ENCODE measurements at places on chromosomes 7 and 10. TPM values are rescaled to one million over a fixed set of nuclear protein-coding genes. Genes with fewer than 3 reads are reported as not detected.

DNA sequence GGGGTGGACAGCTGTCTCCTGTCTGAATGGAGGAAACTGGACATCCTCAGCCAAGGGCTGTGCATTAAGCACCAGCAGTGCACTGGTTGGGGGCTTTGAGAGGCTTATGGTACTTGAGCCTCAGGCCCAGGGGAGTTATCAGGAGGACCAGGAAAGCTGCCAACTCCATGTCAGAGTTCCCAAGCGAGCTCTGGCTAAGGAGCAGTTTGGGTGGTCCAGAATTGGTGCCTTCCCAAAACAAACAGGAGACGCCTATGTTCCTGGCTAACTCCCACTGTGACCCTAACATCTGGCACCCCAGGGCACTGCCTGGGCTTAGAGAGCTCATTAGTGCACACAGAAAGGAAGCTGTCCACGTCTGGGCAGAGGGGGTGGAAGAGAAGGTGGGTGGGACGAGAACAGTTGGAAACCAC lies 408.6 kb upstream of the NPVF start:
- H3K4me3 ChIP-seq = no peak overlapping the region
- no peak overlapping the region for H3K27ac ChIP-seq
- no peak for DNase-seq
- H3K4me1 ChIP-seq = no peaks in the 10 kb centered on the region

Gene TSPAN14
- total RNA-seq = 81.5 TPM

DNA sequence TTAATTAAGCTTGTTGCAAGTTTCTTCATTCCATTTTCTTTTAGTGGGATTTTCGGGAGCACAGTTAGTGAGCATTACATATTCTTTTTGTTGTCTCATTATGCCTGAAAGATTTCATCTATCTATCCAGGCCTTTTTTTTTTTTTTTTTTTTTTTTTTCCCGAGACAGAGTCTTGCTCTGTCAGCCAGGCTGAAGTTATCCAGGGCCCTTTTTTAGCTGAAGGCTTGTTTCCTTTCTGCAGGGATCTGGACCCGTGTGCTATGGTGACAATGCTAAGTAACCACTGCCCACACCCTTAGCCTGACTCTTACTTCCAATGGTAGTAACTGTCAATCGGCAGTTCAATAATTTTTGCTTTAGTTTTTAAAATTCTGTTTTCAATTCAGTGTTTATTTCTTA lies 190.8 kb upstream of the MTPN start:
- no peak overlapping the region for H3K4me3 ChIP-seq
- no peaks in the 10 kb centered on the region for H3K4me1 ChIP-seq
- no peak overlapping the region for H3K27ac ChIP-seq
- no peak for DNase-seq
- H3K36me3 ChIP-seq = no peaks in the 10 kb centered on the region

GRCh38 chr7:74684473-74684872 lies 27.0 kb downstream of the GTF2I start:
- H3K27ac ChIP-seq = no peak overlapping the region
- H3K4me1 ChIP-seq = peaks cover 5% of the 10 kb centered on the region
- H3K27me3 ChIP-seq = no peaks in the 10 kb centered on the region

DNA sequence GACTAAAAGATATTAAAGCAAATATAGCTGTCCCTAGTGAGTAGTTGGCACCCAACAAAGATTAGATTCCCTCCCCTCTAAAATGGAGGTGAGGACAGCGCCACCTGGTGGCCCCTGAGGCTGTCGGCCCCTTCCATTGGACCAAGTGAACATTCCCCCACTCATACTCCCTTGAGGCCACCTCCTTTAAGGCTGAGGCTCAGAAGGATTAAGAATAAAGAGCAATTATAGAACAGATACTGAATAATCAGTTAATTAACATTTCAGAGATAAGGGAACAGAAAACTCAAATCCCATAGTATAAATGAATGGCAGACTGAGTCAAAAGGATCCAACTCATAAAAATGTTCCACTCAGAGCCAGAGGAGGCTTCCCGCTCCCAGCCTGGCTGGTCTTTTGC lies 130.4 kb upstream of the GHITM start:
- H3K4me1 ChIP-seq = no peaks in the 10 kb centered on the region
- H3K4me3 ChIP-seq = no peak overlapping the region
- no peak for DNase-seq
- no peaks in the 10 kb centered on the region for H3K36me3 ChIP-seq
- no peaks in the 10 kb centered on the region for H3K27me3 ChIP-seq

DNA sequence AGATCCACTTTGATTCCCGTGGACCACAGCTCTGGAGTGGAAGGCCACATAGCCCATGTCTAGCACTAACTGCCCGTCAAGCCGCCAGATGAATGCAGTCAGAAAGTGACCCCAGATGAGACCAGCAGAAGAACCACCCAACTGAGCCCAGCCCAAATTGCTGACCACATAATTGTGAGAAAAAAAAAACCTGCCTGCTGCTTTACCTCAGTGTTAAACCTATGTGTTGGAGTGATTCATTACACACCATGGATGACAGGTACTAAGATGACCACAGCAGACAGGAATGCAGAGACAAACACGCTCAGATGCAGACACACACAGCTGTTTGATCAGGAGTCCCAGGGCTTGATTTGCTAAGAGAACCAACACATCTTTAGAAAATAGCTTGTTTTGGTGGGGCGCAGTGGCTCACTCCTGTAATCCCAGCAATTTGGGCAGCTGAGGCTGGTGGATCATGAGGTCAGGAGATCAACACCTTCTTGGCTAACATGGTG lies 168.1 kb upstream of the PPP2R2D start:
- no peak overlapping the region for H3K27ac ChIP-seq
- no peaks in the 10 kb centered on the region for H3K36me3 ChIP-seq
- H3K4me3 ChIP-seq = no peak overlapping the region
- no peaks in the 10 kb centered on the region for H3K4me1 ChIP-seq
- no peaks in the 10 kb centered on the region for H3K27me3 ChIP-seq

Gene AQP1
- total RNA-seq = 71.7 TPM

- peak; percentile 21 for DNase-seq
- H3K27me3 ChIP-seq = no peaks in the 10 kb centered on the region
- no peaks in the 10 kb centered on the region for H3K36me3 ChIP-seq
- no peak overlapping the region for H3K4me3 ChIP-seq
Measured at GRCh38 chr10:3424111-3424851, 251.7 kb upstream of the PITRM1 start.

DNA sequence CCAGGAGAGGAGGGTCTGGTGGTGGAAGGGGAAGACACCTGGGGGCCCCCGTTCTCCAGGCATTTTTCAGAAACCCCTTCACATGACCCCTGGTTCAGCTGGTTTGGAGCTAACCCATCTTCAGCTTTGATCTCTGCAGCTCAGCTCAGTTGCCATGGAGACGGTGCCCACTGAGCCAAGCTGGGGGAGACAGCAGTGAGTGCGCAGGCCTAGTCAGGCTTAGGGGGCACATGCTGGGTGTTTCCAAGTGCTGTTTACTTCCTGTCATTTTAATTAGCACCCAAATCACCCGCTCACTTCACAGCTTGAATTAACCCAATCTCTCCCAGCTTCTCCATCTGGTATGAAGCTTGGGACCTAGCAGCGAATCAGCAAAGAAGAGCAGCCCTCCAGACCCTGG lies 9.0 kb downstream of the SPOCK2 start:
- no peaks in the 10 kb centered on the region for H3K4me1 ChIP-seq
- no peaks in the 10 kb centered on the region for H3K36me3 ChIP-seq
- H3K27me3 ChIP-seq = no peaks in the 10 kb centered on the region
- H3K4me3 ChIP-seq = no peak overlapping the region
- no peak overlapping the region for H3K27ac ChIP-seq

Gene ZNF32
- total RNA-seq = 28.9 TPM

DNA sequence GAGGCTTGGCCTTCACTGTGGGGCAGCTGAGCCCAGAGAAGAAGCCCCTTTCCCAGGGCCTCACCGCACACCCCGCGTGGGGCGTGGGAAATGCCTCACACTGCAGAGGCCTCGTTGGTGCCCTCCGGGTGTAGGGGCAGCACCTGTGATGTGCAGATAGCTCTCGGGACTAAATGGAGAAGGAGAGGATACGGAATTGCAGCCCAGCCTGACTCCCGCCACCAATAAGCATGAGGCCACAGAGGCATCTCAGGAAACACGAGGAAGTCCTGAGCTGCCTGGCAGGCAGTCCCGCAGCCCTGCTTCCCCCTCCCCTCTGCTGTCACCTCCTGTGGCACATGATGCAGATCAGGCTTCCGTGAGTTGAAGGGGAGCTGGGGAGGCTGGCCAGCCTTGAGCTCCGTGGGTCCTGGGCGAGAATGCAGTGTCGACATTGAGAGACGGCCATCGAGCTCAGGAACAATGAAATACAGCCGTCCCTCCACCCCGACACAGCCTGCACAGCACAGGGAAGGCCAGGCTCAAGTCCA lies 59.6 kb upstream of the PPP2R2D start:
- H3K27ac ChIP-seq = no peak overlapping the region
- no peak for DNase-seq
- no peak overlapping the region for H3K4me3 ChIP-seq
- no peaks in the 10 kb centered on the region for H3K36me3 ChIP-seq
- H3K4me1 ChIP-seq = no peaks in the 10 kb centered on the region

- H3K36me3 ChIP-seq = no peaks in the 10 kb centered on the region
- H3K4me3 ChIP-seq = no peak within 1 kb of the TSS
- no peaks in the 10 kb centered on the region for H3K4me1 ChIP-seq
- H3K27me3 ChIP-seq = no peaks in the 10 kb centered on the region
Measured at GRCh38 chr10:67696029-67696428, at the start of gene CTNNA3. CTNNA3 (minus strand) TSS chr10:67696195.

DNA sequence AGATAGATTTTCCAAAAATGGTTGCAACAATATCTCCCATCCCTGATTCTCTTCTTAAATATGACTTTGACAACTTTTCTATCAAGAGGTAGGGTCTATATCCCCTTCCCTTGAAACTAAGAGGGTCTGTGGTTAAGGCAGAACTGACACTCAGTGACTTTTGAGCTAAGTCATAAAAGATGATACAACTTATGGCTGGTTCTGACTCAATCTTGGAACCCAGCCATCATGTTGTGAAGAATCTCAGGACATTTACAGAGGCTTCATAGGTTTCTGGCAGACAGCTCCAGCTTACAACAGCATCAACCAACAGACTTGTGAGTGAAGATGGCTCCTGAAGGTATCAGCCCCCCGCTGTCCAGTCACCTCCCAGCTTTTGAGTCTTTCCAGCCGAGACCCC lies 203.5 kb downstream of the RNLS start:
- no peak overlapping the region for H3K4me3 ChIP-seq
- DNase-seq = no peak
- no peaks in the 10 kb centered on the region for H3K36me3 ChIP-seq
- no peak overlapping the region for H3K27ac ChIP-seq
- no peaks in the 10 kb centered on the region for H3K27me3 ChIP-seq

DNA sequence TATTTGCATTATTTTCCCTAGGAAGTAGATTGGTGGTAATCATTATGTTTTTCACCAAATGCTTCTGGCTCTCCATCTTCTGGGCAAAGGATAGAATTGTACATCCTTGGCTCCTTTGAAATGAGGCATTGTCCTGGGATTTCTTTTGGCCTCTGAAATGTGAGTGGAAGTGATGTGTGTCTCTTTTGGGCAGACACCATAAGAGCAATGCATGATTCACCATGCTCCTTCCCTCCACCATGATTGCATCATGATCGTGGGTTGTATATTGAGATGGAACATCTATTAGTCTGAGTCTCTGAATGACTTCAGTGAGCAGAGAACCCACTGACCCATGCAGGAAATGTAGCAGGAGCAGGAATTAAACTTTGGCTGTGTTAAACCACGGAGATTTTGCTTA lies 49.2 kb downstream of the ADRA2A start:
- H3K36me3 ChIP-seq = no peaks in the 10 kb centered on the region
- H3K4me3 ChIP-seq = no peak overlapping the region
- H3K4me1 ChIP-seq = no peaks in the 10 kb centered on the region
- H3K27ac ChIP-seq = no peak overlapping the region

- H3K4me1 ChIP-seq = peaks cover 19% of the 10 kb centered on the region
- no peaks in the 10 kb centered on the region for H3K36me3 ChIP-seq
- DNase-seq = no peak
- no peak overlapping the region for H3K4me3 ChIP-seq
- peak overlapping the region; percentile 4 for H3K27ac ChIP-seq
Measured at GRCh38 chr10:17215782-17216122, 12.3 kb upstream of the VIM start.

GRCh38 chr7:123849855-123850254 lies 4.9 kb downstream of the HYAL4 start:
- H3K27ac ChIP-seq = no peak overlapping the region
- DNase-seq = no peak
- no peak overlapping the region for H3K4me3 ChIP-seq
- no peaks in the 10 kb centered on the region for H3K4me1 ChIP-seq

DNA sequence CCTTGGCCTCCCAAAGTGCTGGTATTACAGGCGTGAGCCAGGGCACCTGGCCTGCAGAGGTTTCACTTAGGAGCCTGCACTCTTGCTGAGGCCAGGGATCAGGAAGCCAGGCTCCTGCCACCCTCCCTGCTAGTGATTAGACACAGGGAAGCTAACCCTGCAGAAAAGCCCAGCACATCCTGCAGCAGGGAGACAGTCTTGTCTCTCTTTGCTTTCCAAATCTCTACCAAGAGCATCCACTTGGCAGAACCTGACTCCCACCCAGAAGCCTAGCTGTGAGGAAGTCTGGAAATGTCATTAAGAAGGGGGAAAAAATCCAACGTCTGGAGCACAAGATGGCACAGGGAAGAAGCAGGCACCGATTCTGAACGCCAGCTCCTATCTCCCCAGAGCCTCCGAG lies 8.0 kb upstream of the FAM171A1 start:
- no peak overlapping the region for H3K27ac ChIP-seq
- H3K4me1 ChIP-seq = no peaks in the 10 kb centered on the region
- H3K27me3 ChIP-seq = no peaks in the 10 kb centered on the region
- H3K4me3 ChIP-seq = no peak overlapping the region

- H3K4me3 ChIP-seq = no peak overlapping the region
- no peaks in the 10 kb centered on the region for H3K36me3 ChIP-seq
- no peaks in the 10 kb centered on the region for H3K27me3 ChIP-seq
- DNase-seq = no peak
- H3K4me1 ChIP-seq = peaks cover 18% of the 10 kb centered on the region
- H3K27ac ChIP-seq = no peak overlapping the region
Measured at GRCh38 chr10:124972637-124973036, 30.7 kb downstream of the ZRANB1 start.

DNA sequence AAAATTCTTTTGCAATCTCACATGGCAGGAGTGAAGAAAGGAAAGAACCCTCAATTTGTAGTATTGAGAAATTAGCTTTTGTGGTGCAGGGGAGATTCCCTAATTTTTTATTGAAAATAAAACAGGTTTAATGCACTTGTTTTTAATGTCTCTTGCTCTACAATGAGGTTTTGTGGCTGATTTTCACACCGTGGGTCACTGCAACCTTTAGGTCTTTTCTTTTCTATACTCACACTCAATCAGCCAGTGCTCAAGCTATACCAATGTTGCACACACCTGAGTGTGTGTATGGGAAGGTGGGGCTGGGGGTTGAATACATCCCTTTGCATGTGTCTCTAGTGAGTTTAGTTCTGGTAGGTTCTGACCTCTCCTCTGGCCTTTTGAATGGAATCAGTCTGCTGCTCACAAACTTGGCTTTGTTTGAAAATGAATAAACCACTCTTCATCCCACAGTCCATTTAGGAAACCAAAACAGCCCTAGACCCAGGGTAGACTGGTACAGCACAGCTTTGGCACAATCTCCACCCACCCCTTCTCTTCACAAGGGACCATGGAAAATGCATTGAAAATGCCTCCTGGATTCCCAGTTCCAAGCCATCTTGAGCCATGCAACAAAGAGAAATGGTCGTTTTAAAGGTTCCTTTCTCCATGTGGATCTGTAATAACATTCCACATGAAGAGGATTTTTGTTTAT lies 411.5 kb downstream of the SFMBT2 start:
- no peaks in the 10 kb centered on the region for H3K27me3 ChIP-seq
- DNase-seq = no peak
- H3K27ac ChIP-seq = no peak overlapping the region
- H3K4me1 ChIP-seq = peaks cover 2% of the 10 kb centered on the region
- no peaks in the 10 kb centered on the region for H3K36me3 ChIP-seq

Data from thyroid gland (tissue), 4 donors.